ENCODE measurements at places on chromosomes 11 and 22.

- H3K36me3 ChIP-seq = no peaks in the 10 kb centered on the region
- H3K27me3 ChIP-seq = no peaks in the 10 kb centered on the region
- no peak overlapping the region for H3K4me3 ChIP-seq
- no peak for DNase-seq
Measured at GRCh38 chr11:111019871-111020670, 225.5 kb upstream of the POU2AF2 start.

DNA sequence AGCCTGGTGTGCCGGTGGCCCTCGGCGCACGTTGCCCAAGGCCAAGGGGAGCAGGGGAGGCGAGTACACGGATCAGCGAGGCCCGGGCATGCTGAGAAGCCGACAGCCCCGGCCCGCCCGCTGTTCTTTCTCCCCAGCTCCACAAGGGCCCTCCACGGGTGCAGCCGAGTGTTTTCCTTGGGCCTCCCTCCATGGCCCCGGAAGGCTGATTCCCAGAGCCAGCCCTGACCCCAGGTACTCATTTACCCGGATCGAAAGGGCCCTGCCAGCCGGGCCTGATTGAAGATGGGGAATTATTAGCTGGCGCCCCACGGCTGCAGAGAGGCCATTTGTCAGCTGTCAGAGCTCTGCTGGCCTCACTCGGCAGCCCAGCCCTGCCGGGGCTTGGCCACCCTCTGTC, 53.1 kb downstream of the WNT7B start:
- no peak for DNase-seq
- no peaks in the 10 kb centered on the region for H3K4me1 ChIP-seq
- no peaks in the 10 kb centered on the region for H3K27me3 ChIP-seq
- no peaks in the 10 kb centered on the region for H3K36me3 ChIP-seq
- H3K27ac ChIP-seq = no peak overlapping the region

- H3K27ac ChIP-seq = no peak overlapping the region
- peak overlapping the region; percentile 6 for H3K4me3 ChIP-seq
- H3K36me3 ChIP-seq = no peaks in the 10 kb centered on the region
- peaks cover 43% of the 10 kb centered on the region for H3K4me1 ChIP-seq
- no peak for DNase-seq
Measured at GRCh38 chr22:29912605-29913398, 29.8 kb downstream of the MTMR3 start.

DNA sequence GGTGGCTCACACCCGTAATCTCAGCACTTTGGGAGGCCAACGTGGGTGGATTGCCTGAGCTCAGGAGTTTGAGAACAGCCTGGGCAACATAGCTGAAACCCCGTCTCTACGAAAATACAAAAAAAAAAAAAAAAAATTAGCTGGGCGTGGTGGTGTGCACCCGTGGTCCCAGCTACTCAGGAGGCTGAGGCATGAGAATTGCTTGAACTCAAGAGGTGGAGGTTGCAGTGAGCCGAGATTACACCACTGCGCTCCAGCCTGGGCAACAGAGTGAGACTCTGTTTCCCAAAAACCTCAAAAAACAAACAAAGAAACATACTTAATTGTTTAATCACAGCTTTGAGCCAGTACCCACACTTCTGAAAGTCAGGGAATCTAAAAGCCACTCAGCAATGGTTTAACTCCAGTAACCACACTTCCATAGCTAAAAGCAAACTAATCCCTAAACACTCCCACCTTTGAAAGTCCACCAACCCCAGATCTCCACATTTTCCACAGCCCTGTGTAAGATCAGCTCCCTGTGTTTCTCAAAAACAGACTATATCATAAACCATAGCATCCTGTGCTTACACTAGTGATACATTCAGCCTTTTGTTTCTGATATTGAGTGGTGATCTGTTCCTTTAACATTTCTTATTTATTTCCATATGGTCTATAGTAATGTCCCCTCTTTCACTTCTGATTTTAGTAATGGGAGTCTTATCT, 4.9 kb upstream of the OR2AT4 start:
- no peak overlapping the region for H3K4me3 ChIP-seq
- H3K27ac ChIP-seq = no peak overlapping the region

GRCh38 chr11:20873054-20873453, 203.7 kb downstream of the NELL1 start:
- DNase-seq = peak; percentile 93
- H3K36me3 ChIP-seq = no peaks in the 10 kb centered on the region
- no peaks in the 10 kb centered on the region for H3K27me3 ChIP-seq
- no peak overlapping the region for H3K27ac ChIP-seq

GRCh38 chr11:67119585-67120391, 725 bp downstream of the KDM2A start:
- peaks cover 10% of the 10 kb centered on the region for H3K27me3 ChIP-seq
- H3K4me1 ChIP-seq = peaks cover 24% of the 10 kb centered on the region
- H3K27ac ChIP-seq = 0 out of 2 replicates have a peak overlapping the region, but pooled peaks have one; percentile 59
- peak overlapping the region; percentile 82 for H3K4me3 ChIP-seq
- peak; percentile 44 for DNase-seq

DNA sequence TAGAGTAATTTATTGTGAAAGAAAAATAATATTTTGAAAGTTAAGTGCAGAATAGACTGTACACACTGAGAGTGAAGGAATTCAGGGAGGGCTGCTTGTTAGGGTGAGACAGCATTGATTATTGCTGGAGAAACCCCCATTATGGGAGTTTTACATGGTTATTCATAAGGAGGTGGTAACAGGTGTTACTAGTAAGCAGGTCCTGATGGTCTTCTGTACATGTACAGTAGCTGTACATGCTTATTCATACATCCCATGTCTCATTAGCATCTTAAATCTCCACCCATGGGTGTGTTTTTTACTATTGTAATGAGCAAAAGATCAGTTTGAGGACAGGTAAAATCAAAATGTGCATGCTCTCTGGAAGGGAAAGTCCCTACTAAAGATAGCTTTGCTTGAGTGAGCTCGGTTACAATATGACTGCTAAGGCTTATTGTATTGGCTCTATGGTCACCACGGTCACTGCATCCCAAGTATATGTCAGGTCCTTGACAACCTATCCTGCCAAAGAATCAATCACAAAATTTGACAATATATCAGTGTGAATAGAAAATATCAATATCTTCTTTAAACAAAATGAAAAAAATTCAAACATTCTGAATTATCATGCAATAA, 6.2 kb downstream of the KDM4F start:
- H3K4me3 ChIP-seq = no peak overlapping the region
- no peaks in the 10 kb centered on the region for H3K36me3 ChIP-seq
- H3K27me3 ChIP-seq = no peaks in the 10 kb centered on the region
- no peak for DNase-seq
- H3K27ac ChIP-seq = no peak overlapping the region

DNA sequence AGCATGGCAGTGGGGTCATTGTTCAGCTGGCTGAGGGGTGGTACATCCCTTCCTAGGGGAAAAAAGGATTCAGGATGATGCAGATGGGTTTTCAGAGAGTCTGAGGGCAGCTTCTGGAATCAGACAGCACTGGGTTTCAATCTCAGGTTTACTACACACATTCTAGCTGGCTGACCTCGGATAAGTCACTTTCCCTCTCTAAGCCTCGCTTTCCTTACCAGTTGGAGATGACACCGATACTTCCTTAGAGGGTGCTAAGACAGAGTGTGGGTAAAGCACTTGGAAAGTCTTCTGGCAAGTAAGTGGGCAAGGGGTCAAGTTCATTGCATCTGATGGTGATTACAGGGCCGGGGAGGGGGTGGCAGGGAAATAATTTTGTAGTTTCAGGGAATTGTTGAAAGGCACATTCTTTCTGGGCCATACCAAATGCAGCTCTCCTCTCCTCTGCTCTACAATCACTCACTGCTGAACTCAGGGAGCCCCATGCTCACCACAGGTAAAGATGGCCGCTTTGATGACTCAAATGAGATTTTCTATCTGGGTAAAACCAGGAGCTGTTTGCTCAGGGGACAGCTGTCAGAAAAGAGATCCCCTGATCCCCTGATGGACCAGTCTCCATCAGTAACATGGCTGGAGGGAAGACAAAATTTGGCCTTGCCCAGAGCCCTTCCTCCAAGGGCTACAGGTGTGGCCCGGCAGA, 6.5 kb upstream of the MIAT start:
- no peaks in the 10 kb centered on the region for H3K36me3 ChIP-seq
- H3K4me3 ChIP-seq = no peak overlapping the region
- peaks cover 45% of the 10 kb centered on the region for H3K4me1 ChIP-seq

DNA sequence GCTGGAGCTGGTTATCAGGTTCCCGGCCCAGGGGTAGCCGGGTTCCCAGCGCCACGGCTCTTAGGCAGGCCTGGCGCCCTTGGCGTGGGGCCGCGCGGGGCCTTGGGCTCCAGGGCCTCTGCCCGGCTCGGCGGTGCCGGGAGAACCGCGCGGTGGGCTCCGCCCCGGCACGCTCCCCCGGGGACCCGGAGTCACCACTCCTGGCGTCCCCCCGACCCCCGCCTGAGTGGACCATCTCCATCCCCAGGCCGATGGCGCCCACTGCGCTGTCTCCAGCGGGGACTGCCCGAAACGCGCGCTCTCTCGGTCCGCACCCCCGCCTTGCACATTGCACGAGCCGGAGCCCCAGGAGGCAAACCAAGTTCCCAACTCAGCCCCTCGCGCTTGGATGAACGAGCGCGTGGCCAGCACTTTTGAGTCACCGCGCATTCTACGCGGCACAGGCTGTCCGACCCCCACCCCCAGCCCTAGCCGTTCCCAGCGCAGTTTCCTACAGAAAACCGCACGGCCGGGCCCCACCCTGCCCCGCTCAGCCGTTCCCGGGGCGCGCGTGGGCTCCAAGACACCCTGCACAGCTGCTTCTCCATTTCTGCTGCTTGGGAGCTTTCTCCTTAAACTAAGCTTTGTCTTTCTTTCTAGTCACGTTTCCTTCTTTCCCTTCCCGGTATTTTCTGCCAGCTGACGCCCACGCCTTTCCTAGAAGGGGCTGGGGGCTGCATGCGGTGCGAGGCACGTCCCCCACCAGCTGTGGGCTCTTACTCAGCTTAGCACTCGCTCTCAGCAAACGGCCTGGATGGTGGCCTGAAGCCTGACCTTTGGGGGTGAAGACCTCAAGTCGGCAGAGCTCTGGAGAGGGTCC, 650 bp upstream of the CHID1 start:
- no peaks in the 10 kb centered on the region for H3K27me3 ChIP-seq
- no peaks in the 10 kb centered on the region for H3K36me3 ChIP-seq
- peak; percentile 72 for DNase-seq
- H3K4me1 ChIP-seq = peaks cover 14% of the 10 kb centered on the region
- peak overlapping the region; percentile 80 for H3K27ac ChIP-seq
- H3K4me3 ChIP-seq = peak overlapping the region; percentile 98

- no peaks in the 10 kb centered on the region for H3K36me3 ChIP-seq
- peak; percentile 48 for DNase-seq
- H3K4me3 ChIP-seq = no peak overlapping the region
- peaks cover 27% of the 10 kb centered on the region for H3K4me1 ChIP-seq
- peak overlapping the region; percentile 96 for H3K27ac ChIP-seq
- no peaks in the 10 kb centered on the region for H3K27me3 ChIP-seq
Measured at GRCh38 chr11:9802291-9802861, 138.5 kb downstream of the SWAP70 start.

GRCh38 chr11:19201737-19202605, at the start of gene CSRP3:
TSS of gene CSRP3 (minus strand) at chr11:19201983. CDS start at chr11:19192448, 9,535 bp downstream.
- no peak within 1 kb of the TSS for H3K27ac ChIP-seq
- no peaks in the 10 kb centered on the region for H3K27me3 ChIP-seq
- H3K4me3 ChIP-seq = no peak within 1 kb of the TSS
- H3K36me3 ChIP-seq = 0 out of 2 replicates have a peak, but pooled peaks cover 3% of the 10 kb centered on the region
- no peaks in the 10 kb centered on the region for H3K4me1 ChIP-seq

DNA sequence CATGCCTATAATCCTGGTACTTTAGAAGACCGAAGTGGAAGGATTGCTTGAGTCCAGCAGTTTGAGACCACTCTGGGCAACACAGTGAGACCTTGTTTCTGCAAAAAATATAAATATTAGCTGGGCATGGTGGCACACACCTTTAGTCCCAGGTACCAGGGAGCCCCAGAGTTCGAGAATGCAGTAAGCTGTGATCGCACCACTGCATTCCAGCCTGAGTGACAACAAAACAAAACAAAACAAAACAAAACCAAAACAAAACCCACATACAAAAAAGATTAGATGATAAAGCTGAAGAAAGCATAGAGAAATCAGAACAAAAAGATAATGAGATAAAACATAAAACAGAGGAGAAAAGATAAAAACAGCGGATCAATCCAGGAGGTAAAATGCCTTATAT, 62.1 kb downstream of the TCF20 start:
- no peak overlapping the region for H3K27ac ChIP-seq
- H3K36me3 ChIP-seq = peaks cover 1% of the 10 kb centered on the region
- H3K4me3 ChIP-seq = no peak overlapping the region

- no peak overlapping the region for H3K27ac ChIP-seq
- DNase-seq = peak; percentile 68
- peaks cover 9% of the 10 kb centered on the region for H3K36me3 ChIP-seq
Measured at GRCh38 chr11:128555606-128556005, 31.8 kb downstream of the ETS1 start.

DNA sequence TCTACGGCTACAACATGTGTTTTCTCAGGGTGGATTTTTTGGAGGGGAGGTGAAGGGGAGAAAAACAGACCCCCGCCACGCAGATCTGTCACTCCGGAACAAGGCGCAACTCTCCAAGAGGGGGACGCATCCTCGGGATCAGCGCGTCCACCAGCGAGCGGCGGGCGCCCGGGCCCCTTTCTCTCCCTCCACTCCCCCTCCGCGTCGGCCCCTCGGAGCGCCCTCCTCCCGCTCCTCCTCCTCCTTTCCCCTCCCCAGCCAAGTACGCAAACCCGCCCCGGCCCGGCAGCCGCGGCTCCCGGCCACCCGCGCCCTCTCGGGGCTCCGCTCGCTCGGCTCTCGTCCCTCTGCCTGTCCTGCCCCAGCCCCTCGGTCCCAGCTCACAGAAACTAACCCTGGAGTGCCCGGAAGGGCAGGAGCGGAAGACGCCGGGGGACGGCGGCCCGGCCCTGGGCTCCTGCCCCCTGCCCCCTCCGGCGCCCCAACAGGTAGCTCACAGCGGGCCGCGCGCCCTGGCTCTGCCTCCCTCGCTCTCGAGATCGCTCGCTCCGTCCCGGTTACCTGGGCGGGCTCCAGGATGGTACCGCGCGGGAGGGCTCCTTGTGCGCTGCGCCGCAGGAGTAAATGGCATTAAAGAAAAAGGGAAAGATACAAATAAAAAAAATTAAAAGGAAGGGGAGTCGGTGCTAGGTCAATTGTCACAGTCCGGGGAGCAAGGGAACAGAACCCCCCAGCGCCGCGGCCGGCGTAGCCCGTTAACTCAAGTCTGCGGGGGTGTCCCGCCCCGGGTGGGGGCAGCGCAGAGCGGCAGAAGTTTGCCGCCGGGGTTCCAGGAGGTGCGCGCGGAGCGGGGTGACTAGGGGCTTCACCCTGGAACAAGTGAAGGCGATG, 131.4 kb upstream of the C11orf58 start:
- no peak overlapping the region for H3K27ac ChIP-seq
- peak overlapping the region; percentile 76 for H3K4me3 ChIP-seq

- no peak for DNase-seq
- H3K27me3 ChIP-seq = peaks cover 8% of the 10 kb centered on the region
- H3K4me1 ChIP-seq = peaks cover 15% of the 10 kb centered on the region
- H3K36me3 ChIP-seq = no peaks in the 10 kb centered on the region
Measured at GRCh38 chr11:47183031-47183856, 3.0 kb downstream of the PACSIN3 start.

GRCh38 chr11:69217276-69218105, 61.8 kb downstream of the SMIM38 start:
- no peak overlapping the region for H3K27ac ChIP-seq
- H3K27me3 ChIP-seq = no peaks in the 10 kb centered on the region
- no peaks in the 10 kb centered on the region for H3K36me3 ChIP-seq
- H3K4me3 ChIP-seq = no peak overlapping the region
- H3K4me1 ChIP-seq = no peaks in the 10 kb centered on the region

Measured in GM23338 (cell line).